T47D (cell line): ENCODE measurements at places on chromosomes 11 and 22.

DNA sequence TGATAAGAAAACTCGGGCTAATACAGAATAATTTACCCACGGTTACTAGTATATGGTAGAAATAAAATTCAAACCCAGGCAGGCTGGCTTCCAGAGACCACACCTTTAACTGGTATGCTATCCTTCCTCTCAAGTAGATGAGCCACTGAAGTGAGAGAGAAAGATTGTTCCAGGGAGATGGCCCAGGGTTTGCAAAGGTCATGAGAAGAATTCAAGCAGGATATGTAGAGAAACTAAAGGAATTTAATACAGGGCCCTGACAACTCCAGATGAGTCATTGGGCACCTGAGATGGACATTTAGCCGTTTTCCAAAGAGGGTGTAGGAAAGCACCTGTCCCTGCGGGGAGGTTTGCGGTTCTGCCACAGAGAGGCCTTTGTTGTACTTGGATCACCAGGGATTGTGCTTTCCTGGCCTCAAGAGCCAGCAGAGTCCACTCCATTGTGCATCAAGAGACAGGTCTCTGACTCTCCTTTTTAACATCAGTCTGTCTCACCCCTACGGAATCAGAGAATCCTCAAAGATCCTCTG lies 152.7 kb upstream of the BLID start:
- no peak for DNase-seq

DNA sequence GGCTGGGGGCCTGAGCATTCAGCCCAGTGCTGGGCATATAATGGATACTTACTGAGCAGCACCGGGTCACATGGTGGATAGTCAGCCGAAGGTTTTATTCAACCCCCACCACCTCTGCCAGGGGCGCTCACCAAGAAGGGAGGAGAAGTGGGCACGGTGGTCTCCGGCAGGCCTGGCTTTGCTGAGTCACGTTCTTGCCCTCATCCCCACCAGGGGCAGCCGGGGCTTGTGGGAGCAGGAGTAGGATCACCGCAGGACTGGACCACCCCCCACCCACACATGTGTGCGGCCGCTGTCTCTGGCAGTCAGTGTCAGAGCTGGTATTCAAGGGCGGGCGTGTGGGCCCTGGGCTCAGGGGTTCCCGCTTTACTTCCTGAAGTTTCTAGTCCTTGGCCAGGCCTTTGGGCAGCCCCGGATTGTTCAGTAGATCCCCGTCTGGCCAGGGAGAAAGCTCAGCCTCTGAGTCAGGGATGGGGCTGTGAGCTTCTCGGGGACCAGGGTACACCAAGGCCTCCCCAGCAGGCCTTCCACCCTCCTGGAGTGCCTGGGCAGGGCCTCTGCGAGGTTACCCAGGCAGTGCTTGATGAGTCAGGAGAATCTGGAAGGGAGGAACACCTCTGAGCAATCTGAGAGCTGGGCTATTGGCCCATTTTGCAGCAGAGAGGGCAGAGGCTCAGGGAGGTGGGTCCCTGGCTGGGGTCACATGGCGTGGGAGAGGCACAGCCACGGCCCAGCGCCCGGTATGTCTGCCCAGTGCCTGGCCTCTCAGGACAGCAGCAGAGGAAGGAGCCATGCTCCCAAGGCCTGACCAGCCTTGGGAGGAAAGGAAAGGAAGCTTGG lies 60.6 kb downstream of the RTL6 start:
- DNase-seq, result no peak

GRCh38 chr22:29606320-29606719 lies 2.9 kb downstream of the NF2 start:
- DNase-seq, result no peak

DNA sequence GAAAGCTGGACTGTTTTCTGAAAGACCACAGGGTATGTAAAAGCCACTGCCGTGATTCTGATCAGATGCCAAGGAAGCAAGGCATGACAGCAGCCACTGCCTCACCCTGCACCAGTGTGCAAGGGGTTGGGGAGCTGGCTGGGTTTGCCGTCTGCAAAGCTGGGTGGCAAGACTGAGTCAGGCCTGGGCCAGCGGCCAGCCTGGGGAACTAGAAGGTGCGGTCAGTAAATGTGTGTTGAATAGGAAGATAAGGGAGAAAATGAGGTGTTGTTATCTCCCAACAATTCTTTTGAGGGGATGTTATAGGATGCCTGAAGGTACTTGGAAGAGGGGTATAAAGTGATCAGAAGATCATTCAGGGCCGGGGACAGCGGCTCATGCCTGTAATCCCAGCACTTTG lies 8.0 kb downstream of the VSTM5 start:
- DNase-seq, result no peak

- DNase-seq, result no peak
Measured at GRCh38 chr11:32883421-32883820, 9.2 kb upstream of the QSER1 start.

GRCh38 chr11:25159341-25159740 lies 662.5 kb downstream of the LUZP2 start:
- no peak for DNase-seq

DNA sequence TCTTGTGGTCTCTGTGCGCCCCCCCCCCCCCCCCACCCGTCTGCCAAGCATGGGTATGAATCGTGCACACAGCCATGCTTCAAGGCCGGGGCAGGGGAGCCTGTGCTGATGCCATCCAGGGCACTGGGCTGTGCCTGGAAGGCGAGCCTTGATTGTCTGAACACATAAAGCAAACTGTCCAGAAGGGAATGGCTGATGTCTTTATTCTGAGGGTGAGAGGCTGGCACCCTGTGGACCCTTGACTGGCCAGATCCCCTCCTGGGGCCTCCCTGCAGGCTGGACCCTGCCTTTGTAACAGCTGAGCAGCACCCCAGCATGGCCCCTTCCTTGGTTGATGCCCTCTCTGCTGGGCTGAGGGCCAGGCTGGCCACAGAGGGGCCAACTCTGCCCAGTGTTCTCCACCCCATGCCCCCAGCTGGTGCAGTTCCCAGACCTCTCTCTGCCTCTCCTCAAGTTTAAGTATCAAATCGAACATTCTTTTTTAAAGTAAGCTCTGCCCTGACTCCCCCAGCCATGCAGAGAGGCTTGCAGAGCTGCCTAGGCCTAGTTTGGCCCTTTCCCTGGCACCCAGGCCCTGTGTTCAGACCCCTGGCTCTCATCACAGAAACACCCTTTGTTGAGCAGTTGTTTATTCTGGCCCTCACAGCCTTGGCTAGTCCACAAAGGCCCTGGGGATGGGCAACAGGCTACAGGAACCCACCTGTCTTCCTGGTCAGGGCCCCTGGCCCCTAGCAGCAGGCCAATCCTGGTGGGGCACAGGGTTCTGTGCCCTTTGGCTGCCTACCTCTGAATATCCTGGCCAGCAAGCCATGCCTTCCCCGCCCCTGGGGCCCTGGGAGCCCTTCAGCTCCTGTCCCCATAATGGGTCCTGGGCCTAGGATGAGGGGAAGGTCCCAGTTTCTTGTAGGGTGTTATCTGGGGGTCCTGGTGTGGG lies 3.9 kb upstream of the RANBP1 start:
- no peak for DNase-seq

DNA sequence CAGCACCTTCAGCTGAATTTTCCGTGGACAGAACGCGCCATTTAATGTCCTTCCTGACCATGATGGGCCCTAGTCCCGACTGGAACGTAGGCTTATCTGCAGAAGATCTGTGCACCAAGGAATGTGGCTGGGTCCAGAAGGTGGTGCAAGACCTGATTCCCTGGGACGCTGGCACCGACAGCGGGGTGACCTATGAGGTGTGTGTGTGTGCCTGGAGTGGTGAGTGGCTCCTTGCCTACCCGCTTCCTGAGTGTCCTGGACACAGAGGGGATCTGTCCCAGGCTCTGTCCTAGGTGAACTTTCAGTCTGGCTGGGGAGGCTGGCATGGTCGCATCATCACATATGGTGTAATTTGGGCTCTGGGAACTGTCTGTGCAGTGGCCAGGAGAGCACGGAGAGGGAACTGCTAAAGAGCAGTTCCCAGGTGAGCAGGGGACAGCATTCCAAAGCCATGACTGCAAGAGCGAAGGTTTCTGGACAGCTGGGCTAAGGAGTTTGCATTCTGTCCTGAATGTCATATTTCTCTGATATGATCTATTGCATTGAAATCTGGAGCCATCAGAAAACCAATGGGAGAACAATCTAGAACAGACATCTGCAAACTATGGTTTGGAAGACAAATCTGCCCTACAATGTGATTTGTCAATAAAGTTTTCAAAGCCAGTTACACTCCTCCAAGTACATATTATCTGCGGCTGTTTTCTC lies 104.3 kb downstream of the RRAS2 start:
- DNase-seq, result peak; percentile 74

DNA sequence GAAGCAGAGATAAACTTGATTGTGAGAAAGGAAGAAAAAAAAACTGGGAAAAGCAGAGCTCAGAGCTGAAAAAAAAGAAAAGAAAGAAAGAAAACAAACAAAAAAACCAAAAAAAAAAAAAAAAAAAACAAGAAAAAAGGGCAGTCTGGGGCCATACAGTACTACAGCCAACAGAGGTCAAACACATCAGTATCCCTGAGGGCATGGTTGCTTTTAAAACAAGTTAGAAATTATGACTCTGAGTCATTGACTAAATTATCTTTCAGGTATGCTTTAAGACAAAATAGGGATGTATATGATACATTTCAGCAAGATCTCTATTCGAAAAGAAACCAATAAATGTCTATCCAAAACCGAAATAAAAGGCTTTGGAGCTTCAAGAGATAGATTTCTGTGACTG lies 37.1 kb upstream of the TLCD5 start:
- DNase-seq, result no peak

DNA sequence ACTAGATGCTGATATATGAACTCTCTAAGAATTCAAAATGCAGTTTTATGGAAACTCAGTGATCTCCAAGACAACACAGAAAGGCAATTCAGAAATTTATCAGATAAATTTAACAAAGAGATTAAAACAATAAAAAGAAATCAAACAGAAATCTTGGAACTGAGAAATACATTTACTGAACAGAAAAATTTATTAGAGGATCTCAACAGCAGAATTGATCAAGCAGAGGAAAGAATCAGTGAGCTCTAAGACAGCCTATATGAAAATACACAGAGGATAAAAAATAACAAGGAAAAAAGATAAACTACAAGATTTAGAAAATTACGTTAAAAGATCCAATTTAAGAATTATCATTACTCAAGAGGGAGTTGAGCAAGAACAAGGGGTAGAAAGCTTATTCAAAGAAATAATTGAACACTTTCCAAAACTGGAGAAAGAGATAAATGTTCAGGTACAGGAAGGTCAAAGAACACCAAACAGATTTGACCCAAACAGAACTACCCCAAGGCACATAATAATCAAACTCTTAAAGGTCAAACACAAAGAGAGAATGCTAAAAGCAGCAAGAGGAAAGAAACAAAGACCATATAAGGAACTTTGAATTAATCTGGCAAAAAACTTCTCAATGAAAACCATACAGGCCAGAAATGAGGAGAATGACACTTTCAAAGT lies 103.1 kb downstream of the APIP start:
- no peak for DNase-seq

DNA sequence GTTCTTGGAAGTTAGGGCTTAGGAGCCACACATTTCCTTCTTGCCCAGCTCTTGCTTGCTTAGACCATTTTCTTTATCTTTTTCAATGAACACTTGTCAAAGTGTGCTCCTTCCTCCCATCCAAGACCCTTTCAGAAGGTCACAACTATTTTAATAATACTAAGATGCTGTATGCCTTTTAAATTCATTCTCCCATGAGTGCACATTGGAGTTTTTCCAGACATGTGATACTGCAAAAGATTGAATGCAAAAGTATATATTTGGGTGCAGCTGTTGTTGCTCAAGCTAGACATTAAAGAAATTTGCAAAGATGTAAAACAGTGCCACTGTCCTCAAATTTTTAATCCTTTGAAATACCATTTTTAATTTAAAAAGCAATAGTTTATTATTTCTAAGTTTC lies 69.3 kb upstream of the TNRC6B start:
- no peak for DNase-seq

GRCh38 chr11:8674859-8675258 lies 7.6 kb downstream of the TRIM66 start:
- no peak for DNase-seq

DNA sequence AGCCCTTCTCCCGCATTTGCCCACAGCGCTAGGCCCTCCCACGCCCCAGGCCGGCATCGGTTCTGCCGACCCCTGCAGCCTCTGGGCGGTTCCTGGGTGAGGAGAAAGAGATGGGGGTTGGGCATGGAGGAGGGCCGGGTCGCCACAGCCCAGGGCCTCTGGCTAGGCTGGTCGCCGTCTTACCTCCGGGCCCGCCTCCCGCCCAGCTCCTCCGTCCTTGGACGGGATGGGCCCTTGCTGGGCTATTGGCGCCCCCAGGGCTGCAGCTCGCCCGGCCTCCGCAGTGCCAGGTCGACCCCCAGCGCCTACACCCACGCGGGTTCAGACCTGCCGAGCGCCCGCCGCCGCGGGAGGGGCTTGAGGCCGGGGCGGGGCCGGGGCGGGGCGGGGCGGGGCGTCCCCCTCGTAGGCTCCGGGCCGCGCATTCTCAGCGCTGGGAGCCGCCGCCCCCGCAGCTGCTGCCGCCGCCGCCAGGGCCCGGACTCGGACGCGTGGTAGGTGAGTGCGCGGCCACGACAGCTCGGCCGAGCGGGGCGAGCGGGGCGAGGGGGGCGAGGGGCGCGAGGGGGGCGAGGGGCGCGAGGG lies at the start of gene CD151:
TSS of gene CD151 (plus strand) at position 424 of the 585 bp plus-strand sequence. CDS start 3,118 bp downstream, outside the sequence.
- peak; percentile 69 for DNase-seq

DNA sequence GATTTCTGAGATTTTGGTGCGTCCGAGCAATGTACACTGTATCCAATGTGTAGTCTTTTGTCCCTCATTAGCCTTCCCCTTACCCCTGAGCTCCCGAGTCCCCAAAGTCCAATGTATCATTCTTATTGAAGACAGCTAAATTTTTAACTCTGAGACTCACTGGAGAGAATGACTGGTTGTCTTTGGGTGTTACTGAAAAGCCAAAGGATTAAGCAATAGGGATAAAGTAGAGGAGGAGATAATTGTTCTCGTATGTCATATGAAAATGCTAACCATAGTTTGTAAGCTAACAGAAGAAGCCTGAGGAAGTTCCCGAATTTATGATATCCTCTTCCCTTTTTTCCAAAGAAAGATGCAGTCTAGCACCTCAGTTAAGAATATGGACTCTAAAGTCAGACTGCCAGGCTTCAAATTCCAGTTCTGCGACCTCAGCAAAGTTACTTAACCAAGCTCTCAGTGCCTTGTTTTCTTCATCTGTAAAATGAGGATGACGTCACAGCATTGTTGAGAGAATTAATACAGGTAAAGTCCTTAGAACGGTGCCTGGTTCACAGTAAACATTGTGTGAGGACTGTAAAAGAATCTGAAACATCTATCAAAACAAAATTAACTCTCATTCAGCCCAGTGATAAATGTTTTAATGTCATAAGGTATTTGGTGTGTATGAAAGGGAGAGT lies 1.6 kb upstream of the MSANTD2 start:
- peak; percentile 25 for DNase-seq

- DNase-seq, result no peak
Measured at GRCh38 chr22:29636751-29637150, 33.3 kb downstream of the NF2 start.
